ENCODE measurements at places on chromosomes 4 and X. TPM values are rescaled to one million over a fixed set of nuclear protein-coding genes. Genes with fewer than 3 reads are reported as not detected.
A peak's percentile ranks its signal among the peaks of the same experiment; 100 is the strongest.

DNA sequence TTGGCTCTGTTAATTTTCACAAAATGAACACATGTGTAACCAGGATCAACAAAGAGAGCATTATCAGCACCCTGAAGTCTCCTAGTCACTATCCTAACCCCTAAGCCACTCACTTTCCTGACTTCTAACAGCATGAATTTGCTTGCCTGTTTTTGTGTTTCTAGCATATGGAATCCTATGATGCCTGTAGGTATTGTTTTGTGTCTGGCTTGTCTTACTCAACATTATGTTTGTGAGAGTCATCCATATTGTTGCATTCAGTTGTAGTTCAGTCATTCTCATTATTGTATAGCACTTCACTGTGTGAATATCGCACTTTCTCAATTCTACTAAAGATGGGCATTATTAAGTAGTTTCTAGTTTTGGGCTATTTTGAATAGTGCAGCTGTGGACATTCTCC is 15.6 kb downstream of the EDNRA start:
- H3K36me3 ChIP-seq: no peaks in the 10 kb centered on the region
- H3K4me3 ChIP-seq: no peak overlapping the region
- DNase-seq: no peak

- no peaks in the 10 kb centered on the region for H3K36me3 ChIP-seq
- no peak overlapping the region for H3K4me3 ChIP-seq
- DNase-seq: no peak
- no peak overlapping the region for H3K27ac ChIP-seq
- no peaks in the 10 kb centered on the region for H3K4me1 ChIP-seq
These were observed 4.3 kb downstream of the ASB11 start for GRCh38 chrX:15311119-15311518.

- H3K27me3 ChIP-seq: no peaks in the 10 kb centered on the region
- H3K4me3 ChIP-seq: no peak overlapping the region
- no peak for DNase-seq
- H3K4me1 ChIP-seq: no peaks in the 10 kb centered on the region
These were observed 173.1 kb downstream of the GASK1B start for GRCh38 chr4:157999723-158000122.

GRCh38 chrX:40005292-40006011 is 92.3 kb downstream of the BCOR start:
- DNase-seq: no peak
- H3K36me3 ChIP-seq: no peaks in the 10 kb centered on the region
- peak overlapping the region; percentile 34 for H3K4me3 ChIP-seq
- peaks cover 30% of the 10 kb centered on the region for H3K27me3 ChIP-seq

DNA sequence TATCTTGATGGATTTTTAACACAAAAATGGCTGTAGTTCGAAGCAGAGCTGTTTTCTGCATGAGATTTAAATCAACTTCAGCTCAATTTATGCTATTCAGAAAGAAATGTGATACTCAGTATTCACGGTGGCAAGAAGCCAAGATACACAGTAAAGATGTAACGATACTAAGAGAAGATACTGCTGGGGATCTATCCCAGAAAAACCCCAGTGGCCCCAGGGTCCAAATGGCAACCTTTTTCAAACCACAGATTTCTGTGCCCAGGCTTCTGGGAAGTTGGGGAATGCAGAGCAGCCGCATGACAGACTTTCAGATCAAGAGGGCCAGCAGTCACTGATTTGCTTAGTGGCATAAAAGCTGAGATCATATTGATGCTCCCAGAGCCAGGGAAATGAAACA is 353.9 kb downstream of the AFF2 start:
- H3K4me1 ChIP-seq: no peaks in the 10 kb centered on the region
- H3K27ac ChIP-seq: no peak overlapping the region
- no peaks in the 10 kb centered on the region for H3K27me3 ChIP-seq
- no peak overlapping the region for H3K4me3 ChIP-seq
- no peak for DNase-seq

Gene SPANXA1
- total RNA-seq: not detected

Gene CYTL1
- not detected for total RNA-seq

GRCh38 chr4:20576861-20577260 is 123.4 kb upstream of the PACRGL start:
- DNase-seq: no peak
- H3K4me3 ChIP-seq: no peak overlapping the region
- no peaks in the 10 kb centered on the region for H3K36me3 ChIP-seq
- H3K27ac ChIP-seq: no peak overlapping the region
- H3K4me1 ChIP-seq: no peaks in the 10 kb centered on the region

- no peak for DNase-seq
- H3K27me3 ChIP-seq: no peaks in the 10 kb centered on the region
- no peak overlapping the region for H3K4me3 ChIP-seq
- H3K36me3 ChIP-seq: no peaks in the 10 kb centered on the region
These were observed 86.2 kb downstream of the MTMR1 start for GRCh38 chrX:150779385-150779784.

Gene ARSJ
- total RNA-seq: not detected

Gene PLAC8
- 259 TPM for total RNA-seq

Measured in CD4-positive, alpha-beta T cell (primary cell).